Omental fat pad (tissue), 4 donors: ENCODE measurements at places on chromosomes 7 and 10. TPM values are rescaled to one million over a fixed set of nuclear protein-coding genes. Genes with fewer than 3 reads are reported as not detected.

TMEM60 gene
- total RNA-seq: 21.9 TPM

DNA sequence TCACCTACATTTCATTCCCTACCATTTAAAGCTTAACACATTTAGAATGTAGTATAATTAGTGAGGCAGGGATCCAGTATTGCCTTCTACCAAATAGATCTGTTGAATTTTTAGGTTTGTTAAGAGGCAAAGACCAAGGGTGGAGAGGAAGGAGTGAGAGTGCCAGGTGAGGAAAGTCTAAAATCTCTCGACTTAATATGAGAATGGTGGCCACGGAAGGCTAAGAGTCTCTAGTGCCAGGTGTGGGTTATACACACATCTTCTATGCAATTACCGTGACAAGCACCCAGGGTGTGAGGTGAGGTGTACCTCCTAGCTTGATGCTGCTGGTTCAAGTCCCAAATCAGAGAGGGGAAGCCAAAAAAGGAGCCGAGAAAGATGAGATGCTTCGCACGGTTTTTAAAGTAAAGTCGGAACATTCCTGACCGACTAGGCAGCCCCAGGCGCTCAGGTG lies 439 bp downstream of the IQUB start:
- no peak for DNase-seq

GRCh38 chr10:97593421-97593820 lies 3.9 kb downstream of the C10orf62 start:
- no peak for DNase-seq

GRCh38 chr10:29881336-29881771 lies 178.0 kb downstream of the JCAD start:
- no peak for DNase-seq

PHYHIPL gene
- total RNA-seq: not detected
